Esophagus mucosa (tissue), 1 donor: ENCODE measurements at places on chromosomes 7 and 10. TPM values are rescaled to one million over a fixed set of nuclear protein-coding genes. Genes with fewer than 3 reads are reported as not detected.

HDAC9 gene
- total RNA-seq: 2.4 TPM

MYOZ1 gene
- total RNA-seq: 0.44 TPM

TAS2R38 gene
- not detected for total RNA-seq

TMEM140 gene
- total RNA-seq: 1.4 TPM

SEPTIN14 gene
- total RNA-seq: not detected

EPHA1 gene
- 79.0 TPM for total RNA-seq

MBL2 gene
- not detected for total RNA-seq

DNAJC1 gene
- total RNA-seq: 13.6 TPM

MMRN2 gene
- 9.0 TPM for total RNA-seq
